ENCODE measurements at places on chromosomes 1 and 21.

GRCh38 chr1:173164686-173165085 lies 42.4 kb downstream of the TNFSF4 start:
- no peak for ATAC-seq

DNA sequence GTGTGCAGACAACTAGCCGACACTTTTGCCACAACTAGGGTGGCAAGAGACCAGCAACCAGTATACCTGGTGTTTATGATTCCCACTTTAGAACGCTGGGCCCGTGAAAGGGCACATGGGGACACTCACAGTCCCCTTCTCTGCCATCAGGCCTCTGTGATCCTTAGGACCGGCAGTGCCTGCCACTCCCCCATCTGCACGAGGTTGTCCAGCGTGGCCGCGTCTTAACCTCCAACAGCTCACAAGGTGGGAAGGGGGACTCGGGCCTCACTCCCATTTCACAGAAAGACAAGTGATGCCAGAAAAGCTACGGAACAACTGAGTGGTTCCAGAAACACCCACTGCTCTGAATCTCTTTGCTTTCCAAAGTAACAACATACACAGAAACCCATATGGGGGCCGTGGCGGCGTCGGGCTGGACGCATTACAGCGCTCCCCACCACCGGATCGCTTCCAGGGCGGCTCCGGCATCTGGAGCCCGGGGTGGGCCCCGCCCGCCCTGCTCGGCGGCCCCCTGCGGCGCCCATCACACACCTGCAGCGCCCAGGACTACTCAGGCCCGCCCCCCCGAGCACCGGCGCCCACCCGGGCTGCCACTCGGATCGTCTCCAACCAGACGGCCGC lies 1.0 kb downstream of the ZNF496 start:
- peak; percentile 13 for ATAC-seq

DNA sequence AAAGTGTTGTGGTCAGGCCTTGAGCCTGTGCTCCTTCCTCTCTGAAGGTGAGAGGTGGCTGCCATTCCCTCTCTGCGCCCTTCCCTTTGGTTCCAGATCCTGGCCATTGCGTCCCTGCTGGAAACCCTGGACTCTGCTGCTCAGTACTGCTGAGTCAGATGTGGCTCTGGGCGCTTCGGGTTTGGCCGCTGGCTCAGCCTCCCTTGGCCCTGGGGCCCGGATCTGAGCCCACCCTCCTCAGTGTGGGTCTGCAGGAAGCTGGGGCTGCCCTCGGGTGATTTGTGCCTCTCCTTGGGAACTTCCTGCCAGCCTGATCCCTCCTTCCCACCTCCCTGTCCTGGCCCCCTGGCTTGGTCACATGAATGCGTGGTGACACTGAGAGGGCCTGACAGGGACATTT lies 32.2 kb downstream of the QSOX1 start:
- no peak for ATAC-seq

DNA sequence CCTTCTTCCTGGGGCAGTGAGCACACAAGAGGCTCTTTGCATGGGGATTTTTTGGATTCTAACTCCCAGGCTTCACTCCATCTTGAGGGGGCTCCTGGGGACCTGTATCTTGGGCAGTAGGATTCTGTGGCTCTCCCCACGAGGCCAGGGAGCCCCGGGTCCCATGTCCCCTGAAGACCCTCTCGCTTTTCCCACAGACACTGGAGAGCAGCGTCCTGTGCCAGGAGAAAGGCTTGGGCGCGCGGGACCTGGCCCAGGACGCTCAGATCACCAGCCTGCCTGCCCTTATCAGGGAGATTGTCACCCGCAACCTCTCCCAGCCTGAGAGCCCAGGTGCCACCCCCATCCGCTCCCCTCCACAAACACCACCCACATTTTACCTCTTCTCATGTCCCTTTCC lies 735 bp downstream of the CROCC start:
- no peak for ATAC-seq

- no peak for ATAC-seq
Measured at GRCh38 chr1:168098534-168099320, 38.0 kb downstream of the GPR161 start.

DNA sequence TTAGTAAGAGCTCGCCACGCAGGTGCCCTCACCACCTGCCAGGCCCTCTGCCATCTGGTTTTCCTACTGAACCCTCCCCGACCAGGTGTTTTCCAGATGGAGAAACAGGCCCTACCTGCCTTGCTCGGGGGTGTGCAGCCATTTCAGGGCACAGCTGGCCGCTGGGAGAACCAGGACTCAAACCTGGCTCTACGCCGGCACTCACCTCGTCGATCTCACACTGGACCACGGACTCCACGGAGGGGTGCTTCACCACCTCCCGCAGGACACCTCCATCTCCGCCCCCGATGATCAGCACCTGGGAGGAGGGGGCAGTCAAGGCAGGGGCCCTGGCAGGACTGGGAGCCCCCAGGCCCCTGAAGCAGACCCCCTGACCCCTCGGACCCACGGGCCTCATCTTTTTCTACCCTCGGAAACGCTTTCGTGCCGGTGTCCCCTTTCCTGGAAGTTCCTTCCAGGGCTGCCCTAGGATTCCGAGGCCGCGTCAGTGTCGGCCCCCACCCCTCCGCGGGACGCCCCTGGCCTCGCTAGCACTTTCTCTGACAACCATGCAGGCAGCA lies 1.1 kb downstream of the SRM start:
- ATAC-seq = no peak

- no peak for ATAC-seq
Measured at GRCh38 chr1:24465099-24465498, 37.5 kb upstream of the RCAN3 start.

- ATAC-seq = no peak
Measured at GRCh38 chr1:11649237-11649623, 5.0 kb downstream of the FBXO2 start.

DNA sequence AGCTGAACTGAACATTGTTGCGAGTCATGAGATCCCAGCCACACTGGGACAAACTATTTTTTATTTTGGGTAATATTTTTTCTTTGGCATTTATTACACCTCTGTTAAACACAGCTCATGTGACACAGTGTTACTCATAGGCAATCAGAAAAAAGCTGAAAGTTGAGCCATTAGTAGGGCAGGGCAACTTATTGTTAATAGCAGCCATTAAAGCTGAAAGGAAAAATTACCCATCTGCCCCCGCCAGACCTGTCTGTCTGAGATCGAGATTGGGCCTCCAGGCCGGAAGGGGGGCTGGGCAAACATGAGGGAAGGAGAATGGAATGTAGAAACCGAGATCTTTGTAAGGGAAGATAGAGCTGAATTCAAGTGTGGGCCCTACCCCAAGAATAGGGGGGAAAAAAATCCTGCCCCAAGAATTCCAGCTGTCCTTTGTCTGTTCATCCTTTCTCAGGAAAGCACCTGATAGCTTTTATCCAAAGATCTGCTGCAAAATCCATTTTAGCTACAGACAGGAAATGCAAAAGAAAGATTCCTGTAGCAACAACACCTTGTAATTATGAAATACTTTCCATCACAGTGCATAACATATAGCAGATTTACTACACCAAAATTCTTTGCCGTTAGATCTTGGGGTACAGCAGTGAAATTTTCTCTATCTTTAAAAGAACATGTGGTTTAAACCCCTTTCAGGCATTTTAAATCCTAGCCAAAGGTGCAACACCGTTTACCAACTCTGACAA lies 212.8 kb downstream of the PBX1 start:
- peak; percentile 75 for ATAC-seq

DNA sequence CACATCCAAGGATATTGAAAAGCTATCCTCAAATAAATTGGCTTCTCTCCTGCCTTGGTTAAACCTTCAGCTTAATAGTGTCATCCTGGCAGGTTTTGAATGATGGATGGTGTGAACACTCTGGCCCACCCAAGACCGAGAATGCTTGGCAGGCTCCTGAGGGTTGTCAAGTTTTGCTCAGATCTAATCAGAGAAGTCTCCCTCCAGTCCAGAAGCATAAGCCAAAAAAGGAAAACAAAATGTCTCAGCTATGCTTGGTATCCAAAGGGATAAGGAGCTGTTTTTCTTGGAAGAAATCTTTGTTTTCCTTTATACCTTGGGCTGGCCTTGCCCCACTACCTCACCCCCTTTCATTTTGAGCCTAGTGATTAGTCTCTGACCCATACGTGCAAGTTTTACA lies 172.7 kb downstream of the CRB1 start:
- ATAC-seq = peak; percentile 29

GRCh38 chr1:9161963-9162362 lies 33.1 kb upstream of the GPR157 start:
- no peak for ATAC-seq

DNA sequence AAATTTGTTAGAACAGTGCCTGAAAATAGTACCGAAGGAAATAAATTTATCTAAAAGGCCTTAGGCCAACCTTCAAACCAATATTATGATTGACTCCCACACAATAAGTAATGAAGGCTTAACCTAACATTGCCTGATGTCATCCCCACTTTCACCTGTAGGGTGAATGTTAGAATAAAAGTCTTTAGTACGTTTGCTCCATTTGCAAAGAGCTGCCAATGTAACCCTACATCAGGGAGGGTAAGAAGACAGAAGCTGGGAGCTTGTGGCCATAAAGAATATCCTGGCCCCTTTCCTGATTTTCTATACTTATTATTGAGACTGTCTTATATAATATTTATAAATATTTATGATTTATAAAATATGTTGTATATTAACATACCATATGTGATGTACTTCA lies 661.8 kb upstream of the CXADR start:
- ATAC-seq = no peak

DNA sequence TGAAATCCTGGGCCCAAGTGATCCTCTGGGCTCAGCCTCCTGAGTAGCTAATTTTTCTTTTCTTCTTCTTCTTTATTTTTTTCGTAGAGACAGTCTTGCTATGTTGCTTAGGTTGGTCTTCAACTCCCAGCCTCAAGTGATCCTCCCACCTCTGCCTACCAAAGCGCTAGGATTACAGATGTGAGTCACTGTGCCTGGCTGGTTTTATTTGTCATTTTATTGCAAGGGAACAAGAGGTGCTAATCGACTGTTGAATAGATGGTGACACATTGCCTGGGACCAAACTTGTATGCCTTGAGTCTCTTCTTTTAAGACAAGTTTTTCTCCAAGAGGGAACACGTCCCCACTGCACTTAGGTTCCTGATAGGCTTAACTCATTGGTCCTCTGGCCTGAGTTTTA lies 20.0 kb upstream of the KLHDC8A start:
- no peak for ATAC-seq

DNA sequence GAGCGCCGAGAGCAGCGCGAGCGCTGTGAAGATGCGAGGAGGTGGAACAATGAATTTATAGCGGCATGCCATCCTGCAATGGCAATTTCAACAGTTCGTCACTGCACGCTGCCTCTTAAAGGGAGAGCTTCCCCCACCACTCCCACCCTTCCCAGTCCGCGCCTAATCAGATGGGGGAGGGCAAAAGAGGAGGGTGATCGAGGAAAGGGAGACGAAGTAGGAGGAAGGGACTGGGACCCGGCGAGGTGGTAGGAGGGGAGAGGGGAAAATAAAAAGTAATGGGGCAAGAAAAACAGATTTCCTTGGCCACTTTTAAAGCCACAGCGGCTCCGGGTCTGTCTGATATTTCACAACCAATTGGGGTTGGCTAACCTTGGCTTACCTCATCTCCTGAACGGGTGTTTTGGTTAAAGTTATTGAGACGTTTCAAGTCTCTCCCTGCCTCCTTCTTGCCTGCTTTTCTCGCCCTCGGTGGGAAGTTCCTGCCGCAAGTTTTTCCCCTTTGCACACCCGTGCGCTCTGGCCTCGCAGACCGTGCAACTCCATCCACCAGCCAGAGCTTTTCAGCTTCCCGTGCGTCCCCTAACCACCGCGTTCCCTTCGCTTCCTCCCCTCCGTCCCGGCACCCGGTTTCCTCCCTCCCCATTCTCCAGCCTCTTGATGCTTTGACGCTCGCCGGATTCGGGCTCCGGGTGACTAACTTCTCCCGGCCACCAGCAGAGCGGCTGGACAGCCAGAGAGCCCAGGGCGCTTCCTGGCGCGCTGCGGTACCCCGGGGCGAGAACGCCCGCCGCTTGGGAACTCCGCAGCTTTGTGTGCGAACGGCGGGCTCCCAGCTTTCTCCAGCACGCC lies at the start of gene ADAMTS5:
TSS of gene ADAMTS5 (minus strand) at position 27 of the 852 bp plus-strand sequence. CDS start 697 bp downstream, outside the sequence.
- ATAC-seq = peak; percentile 78

GRCh38 chr1:8343464-8344001 lies 25.6 kb downstream of the SLC45A1 start:
- peak; percentile 86 for ATAC-seq

- ATAC-seq = peak; percentile 26
Measured at GRCh38 chr1:181099152-181100014, 10.9 kb downstream of the IER5 start.

DNA sequence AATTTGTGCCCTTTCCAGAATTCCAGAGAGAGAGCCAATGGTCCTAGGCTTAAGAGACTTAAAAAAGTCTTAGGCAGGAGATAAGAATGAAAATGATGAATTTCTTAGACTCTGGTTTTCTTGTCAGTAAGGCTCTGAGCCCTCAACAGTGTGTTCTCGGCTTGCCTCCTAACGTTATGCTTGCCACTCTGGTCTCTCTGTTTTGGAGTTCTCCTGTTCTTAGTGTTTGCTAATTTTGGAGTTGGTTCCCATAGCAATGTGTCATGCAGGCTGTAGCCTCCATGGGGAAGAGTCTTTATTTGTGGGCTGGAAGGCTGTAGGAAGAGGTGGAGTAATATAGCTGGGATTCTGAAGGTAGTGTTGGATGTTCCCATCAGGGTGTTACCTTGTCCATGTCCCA lies 19.9 kb downstream of the TBX19 start:
- ATAC-seq = no peak

DNA sequence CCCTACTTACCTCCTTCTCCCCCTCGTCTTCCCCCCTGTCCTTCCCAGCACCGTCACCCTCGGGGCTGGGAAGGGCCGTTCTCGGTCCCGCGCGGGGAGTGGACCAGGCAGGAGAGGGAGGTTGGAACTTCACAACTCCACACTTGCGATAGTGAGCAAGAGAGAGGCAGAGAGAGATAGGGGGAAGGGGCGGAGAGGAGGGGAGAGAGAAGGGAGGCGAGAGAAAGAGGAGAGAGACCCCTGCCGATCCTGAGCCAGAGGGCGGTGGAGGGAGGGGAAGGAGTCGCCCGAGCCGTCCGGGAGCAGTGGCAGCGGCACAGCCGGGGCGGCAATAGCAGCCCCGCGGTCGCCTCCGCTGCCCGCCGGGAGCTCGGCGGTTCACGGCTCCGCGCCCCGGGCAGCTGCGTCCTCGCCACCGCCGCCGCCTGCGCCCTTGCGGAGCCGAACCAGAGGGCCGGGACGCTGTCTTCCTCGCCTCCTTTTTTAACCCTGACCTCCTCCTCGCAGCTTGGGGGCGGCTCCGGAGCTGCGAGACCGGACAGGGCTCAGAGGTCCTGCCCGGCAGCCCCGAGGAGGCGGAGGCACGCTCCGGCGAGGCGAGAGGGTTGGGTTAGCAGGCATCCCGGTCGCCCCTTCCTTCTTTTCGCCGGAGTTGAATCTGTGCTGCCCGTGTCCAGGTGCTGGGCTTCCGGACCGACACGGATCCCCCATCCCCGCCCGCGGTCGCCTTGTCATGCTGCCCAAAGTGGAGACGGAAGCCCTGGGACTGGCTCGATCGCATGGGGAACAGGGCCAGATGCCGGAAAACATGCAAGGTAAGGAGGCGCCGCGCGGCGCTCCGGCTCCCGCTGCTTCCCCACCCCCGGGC lies 11.7 kb downstream of the NR5A2 start:
- ATAC-seq = peak; percentile 66

DNA sequence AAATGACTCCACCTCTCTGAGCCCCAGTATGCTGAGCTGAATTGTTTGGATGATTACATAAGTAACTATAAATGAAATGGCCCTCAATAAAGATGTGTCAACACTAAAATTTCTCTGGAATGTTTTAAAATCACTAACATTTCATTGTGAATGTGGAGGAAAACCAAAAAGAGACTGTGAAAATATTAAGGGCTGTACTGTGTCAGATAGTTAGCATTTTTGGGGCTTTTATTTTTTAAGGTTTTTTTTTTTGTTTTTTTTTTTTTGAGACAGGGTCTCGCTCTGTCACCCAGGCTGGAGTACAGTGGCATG lies 6.3 kb downstream of the MYOC start:
- no peak for ATAC-seq

GRCh38 chr1:204344665-204345355 lies 14.9 kb downstream of the PLEKHA6 start:
- no peak for ATAC-seq

Data from SK-N-SH treated with all-trans-retinoic acid at 6 μM for 48 hours (cell line).